ENCODE measurements at places on chromosomes 6 and 20.

DNA sequence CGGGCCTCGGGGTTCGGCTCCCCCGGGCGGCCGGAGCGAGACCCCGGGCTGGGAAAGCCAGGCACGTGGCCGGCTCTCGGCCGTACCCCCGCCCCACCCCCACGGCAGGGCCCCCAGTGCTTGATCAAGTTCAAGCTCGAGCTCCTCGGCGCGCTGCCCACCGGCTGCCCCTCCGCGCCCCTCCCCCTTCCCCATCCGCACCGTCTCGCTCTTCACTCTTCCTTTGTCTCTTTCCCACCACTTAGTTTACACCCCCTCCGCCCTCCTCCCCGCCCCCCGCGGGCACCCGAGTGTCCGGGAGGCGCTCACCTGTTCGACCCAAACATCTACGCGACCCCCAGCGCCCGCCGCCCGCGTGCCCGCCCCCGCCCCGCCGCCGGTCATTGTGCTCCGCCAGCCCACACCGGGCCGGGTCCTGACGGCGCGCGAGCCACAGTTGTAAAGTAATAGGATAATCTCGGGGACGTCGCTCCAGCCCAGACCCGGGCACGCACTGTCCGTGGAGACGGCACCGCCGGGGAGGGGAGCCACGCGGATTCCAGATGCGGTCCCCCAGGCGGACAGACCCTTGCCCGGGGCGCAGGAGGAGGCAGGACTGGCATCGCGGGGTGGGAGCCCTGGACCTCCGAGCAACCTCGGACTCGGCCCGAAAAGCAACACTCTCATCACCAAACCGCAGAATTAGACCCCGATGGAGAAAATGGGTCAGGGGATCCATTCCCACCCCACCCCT, 100.7 kb downstream of the NOL4L start:
- DNase-seq, result no peak

DNA sequence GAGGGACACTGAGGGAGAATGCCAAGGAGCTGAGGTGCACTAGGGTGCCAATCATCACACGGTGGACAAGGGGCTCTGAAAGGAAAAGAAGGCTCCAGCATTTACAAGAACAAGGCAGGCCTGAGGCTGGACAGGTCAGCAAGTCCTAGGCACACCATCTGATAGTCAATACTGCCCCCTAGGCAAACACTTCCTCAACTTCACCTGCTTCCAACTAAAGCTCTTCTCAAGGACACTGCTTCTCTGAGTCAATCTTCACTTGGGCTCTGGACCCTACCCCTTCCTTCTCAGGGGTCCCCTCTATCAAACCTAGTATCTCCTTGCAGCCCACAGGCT, 37.7 kb upstream of the SLC4A11 start:
- no peak for DNase-seq

DNA sequence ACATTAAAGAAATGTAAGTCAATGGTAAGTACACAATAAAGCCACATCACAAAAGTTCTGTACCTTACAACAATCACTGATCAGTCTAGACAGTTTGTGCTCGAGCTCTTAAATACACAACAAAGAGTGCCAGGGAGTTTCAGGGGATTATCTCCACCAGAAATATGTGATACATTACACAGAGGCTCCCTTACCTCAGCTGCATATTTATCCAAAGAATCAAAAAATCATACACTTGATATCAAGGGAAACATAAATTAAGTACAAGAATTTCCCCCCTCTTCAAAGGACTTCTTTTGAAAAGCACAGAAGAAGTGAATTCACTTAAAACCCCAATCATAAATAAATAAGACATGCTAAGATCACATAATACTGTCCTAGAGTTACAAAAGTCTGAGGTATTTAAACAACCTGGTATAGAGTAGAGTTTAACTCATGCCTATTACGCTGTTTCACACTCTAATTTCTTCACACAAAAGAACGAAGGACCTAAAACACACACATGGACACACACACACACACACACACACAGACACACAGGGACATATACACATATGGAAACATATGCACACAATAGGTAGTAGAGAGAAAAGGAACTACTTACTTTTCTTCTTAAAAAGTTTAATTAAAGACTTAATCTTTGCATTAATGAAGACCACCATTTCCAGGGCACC, 528 bp downstream of the NHSL1 start:
- DNase-seq, result no peak

- no peak for DNase-seq
Measured at GRCh38 chr6:128057541-128057940, 156.7 kb upstream of the THEMIS start.

GRCh38 chr6:135851442-135852271, at the start of gene PDE7B:
PDE7B (plus strand) TSS chr6:135851701.
- DNase-seq, result no peak

- DNase-seq, result no peak
Measured at GRCh38 chr6:34633256-34633655, 63.3 kb downstream of the ILRUN start.

- no peak for DNase-seq
Measured at GRCh38 chr6:166515072-166515810, 71.2 kb downstream of the RAMACL start.
